Stimulated activated CD4-positive, alpha-beta T cell treated with anti-CD3 and anti-CD28 coated beads, Interleukin-2, amount 100 ng/mL, for 24 hours (primary cell): ENCODE measurements at places on chromosomes 6 and 20.
A peak's percentile ranks its signal among the peaks of the same experiment; 100 is the strongest.

DNA sequence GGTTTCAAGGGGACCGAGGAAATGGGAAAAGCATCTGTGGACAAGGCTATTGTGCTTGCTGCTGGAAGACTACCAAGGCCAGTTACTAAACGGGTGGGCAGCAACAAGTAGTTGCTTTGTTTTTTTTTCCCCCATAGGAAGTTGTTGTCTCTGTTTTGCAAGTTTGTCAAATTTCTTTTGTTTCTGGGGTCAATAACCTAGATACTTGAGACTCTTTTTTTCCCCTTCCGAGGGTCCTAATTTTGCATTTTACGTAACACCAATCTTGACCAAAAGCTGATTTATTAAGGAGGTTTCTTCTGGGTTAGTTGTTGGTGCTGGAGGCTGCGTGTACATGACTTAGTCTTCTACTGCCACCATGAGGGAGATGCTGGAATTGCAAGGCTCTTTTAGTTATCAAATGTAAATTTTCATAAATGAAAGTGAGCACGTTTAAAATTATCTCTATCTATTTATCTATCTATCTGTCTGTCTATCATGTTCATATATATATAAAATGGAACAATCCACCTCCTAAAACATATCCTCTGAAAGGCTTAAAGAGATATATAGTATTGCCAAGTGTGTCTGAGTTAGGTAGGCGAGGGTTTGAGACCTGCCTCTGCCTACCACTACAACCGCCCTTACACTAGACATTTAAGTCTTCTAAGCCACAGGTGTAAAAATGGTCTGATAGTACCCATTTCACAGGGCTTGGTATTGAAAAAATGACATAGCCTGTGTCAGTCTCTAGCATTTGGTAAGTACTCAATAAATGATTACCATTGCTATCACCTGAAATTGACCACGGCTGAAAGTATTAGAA is 60.2 kb downstream of the GCLC start:
- DNase-seq: peak; percentile 84

DNA sequence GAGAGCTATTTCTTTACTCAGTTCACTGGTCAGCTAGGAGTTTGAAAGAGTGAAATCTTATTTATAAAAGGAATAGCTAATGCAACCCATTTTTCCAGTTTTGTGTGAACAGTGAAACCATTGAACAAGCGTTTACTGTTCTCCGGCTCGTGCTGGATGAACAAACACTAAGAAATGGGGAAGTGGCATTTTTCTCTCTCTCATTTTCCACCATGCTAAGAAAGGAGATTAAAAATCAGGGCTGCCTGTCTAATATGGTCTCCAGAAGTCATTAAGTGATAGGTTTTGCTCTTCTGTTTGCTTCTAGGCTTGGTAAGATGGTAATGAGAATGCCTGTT is 774 bp upstream of the SFT2D1 start:
- DNase-seq: no peak

GRCh38 chr20:60506061-60506460 is 547.8 kb downstream of the CDH26 start:
- DNase-seq: no peak

DNA sequence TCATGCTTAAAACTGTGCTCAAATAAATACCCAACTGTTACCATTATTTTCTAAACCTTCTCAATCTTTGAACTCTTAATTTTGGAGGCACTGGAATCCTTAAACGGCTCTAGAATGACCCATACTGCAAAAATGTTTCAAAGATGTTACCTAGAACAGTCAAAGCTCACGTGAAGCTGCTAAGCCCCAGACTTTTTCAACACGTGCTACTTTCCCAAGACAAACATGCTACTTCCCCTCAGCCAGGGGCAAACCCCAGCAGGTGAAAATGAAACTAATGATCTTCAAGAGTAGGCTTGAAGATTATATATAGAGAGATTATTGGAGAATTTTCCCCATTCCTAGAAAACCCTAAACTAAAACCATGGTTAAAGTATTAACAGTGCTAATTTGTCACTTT is 28.1 kb downstream of the HUS1B start:
- no peak for DNase-seq

- no peak for DNase-seq
Measured at GRCh38 chr6:101534386-101534785, 140.9 kb downstream of the GRIK2 start.

DNA sequence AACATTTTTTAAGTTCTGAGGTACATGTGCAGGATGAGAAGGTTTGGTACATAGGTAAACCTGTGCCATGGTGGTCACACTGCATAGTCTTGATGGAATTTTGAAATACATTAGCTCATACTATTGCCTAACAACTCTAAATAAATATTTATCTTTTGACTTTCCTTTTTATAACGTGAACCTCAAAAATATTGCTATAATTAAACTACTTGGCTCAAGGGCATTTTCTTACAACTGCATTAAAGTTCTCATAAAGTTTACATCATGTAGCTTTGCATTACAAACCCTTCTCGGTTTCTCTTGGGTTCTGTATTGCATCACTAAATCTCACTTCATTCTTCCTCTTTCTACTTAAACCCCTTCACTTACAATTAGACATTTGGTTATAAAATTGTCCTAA is 636.0 kb upstream of the PTCHD4 start:
- no peak for DNase-seq

GRCh38 chr6:1739680-1740079 is 130.0 kb downstream of the FOXC1 start:
- DNase-seq: no peak

GRCh38 chr6:137989664-137990063 is 117.6 kb downstream of the PERP start:
- DNase-seq: no peak

GRCh38 chr6:139600919-139601475 is 226.5 kb upstream of the CITED2 start:
- no peak for DNase-seq

DNA sequence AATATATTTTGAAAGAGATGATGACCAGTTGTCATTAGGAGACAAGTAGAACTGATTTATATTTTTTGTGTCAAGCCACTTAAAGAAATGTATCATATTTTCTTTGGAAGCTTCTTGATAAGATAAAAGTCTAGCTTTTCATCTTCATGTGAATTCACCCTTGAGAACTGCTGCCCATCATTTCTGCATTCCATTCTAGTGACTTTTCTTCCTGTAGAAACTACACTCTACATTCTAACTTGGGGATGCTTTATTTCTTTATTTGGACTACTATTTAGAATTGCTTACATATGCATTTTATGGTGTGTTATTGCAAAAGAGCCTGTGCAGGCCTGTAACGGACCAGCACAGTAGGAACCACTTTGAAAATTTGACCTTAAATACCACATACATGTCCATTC is 335.0 kb upstream of the KCNQ5 start:
- DNase-seq: no peak

DNA sequence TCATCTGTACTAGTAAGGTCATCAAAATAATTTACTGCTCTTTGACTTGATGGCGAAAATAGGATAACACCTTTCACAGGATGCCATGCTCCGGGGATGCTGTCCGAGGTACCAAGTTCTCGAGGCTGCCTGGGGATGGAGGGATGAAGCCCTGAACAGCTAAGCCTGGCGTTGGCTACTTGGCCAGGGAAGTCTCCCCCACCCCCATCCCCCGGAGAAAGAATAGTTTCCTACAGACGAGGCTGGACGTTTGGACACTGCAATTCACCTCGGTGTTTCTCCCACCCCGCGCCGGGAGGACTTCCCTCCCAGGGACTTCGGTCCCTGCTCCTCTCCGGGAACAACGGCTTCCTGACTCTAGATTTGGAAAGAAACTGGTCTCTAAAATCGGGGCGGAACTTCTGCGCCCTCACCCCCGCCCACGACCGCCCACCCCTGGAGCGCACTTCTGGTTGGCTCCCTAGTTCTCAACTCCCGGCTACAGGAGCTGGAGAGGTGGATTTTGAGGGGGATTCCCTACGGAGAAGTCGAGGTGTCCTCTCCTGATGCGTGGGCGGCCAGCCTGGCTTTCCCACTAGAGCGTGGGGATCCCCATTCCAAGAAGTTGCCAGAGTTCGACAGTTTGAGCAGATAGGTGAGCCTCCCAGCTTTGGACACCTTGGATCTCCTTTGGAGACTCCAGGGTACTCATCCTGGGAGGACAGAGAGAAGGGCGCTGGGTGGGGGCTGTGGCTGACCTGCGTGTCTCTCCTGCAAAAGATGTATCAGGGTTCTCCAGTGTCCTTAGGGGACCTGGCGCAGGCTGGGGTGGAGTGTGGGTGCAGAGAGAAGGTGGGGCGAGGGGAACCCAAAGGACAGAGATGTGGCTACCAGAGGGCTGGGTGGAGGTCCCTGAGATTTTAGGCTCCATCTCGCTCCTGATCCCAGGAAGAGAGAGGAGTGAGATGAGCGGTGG is 1.1 kb downstream of the PCSK2 start:
- no peak for DNase-seq

- no peak for DNase-seq
Measured at GRCh38 chr6:143059663-143060353, 881 bp upstream of the AIG1 start.

GRCh38 chr20:51620432-51620831 is 77.9 kb upstream of the NFATC2 start:
- DNase-seq: no peak

- DNase-seq: no peak
Measured at GRCh38 chr6:40806256-40806864, 219.2 kb upstream of the LRFN2 start.

GRCh38 chr6:166849749-166850183 is 106.6 kb downstream of the RNASET2 start:
- DNase-seq: no peak

DNA sequence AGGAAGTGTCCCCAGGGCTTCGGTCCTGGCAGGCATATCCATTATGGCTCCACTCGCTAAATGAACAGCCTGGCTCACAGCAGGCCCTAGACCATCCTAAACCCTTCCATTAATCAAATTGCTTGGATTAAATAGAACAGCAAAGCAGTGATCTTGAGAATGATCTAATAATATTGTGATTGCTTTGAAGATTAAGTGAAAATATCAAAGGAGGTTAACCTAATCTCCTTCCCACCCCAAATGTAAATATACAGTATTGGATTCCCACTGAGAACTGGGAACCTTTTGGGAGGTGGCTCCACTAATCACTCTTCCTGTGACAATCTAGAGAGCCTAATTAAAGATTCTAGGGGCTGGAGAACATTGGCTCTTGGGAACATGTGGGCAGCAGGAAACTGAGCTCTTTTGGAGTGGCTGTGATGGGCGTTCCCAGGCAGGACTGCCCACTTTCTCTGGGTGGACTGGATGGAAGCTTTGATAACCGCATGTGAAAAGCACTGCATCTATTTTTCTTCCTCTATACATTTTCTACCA is 68.3 kb upstream of the FRMD1 start:
- no peak for DNase-seq

GRCh38 chr6:32973144-32974015 is 5.0 kb downstream of the BRD2 start:
- DNase-seq: peak; percentile 53

GRCh38 chr6:44833248-44833647 is 445.7 kb downstream of the CDC5L start:
- no peak for DNase-seq

GRCh38 chr6:33745548-33745947 is 1.2 kb downstream of the IP6K3 start:
- DNase-seq: no peak

- DNase-seq: peak; percentile 52
Measured at GRCh38 chr6:14754751-14755513, 490.9 kb upstream of the JARID2 start.

- DNase-seq: no peak
Measured at GRCh38 chr20:60211618-60212463, 253.6 kb downstream of the CDH26 start.

- no peak for DNase-seq
Measured at GRCh38 chr6:91521999-91522398, 935.1 kb upstream of the MAP3K7 start.

GRCh38 chr6:95614094-95614493 is 36.8 kb downstream of the MANEA start:
- no peak for DNase-seq

GRCh38 chr6:157182503-157183264 is 140.6 kb downstream of the TMEM242 start:
- DNase-seq: no peak

DNA sequence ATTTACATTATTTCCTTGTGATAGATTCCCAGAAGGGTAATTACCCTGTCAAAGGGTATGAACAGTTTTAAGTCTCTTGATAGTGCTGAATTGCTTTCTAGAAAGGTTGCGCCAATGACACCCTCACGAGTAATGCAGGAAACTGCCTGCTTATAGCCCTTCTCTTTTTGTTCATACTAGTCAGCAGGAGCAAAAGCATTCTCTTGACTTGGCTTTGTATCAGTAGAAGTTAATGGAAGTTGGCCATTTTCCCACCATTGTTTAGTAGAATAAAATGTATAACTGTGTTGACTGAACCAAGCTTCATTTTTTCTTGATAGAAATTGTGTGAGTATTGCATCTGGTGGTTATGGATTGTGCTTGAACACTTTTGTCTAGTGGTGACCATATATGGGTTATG is 100.1 kb downstream of the FARS2 start:
- no peak for DNase-seq

DNA sequence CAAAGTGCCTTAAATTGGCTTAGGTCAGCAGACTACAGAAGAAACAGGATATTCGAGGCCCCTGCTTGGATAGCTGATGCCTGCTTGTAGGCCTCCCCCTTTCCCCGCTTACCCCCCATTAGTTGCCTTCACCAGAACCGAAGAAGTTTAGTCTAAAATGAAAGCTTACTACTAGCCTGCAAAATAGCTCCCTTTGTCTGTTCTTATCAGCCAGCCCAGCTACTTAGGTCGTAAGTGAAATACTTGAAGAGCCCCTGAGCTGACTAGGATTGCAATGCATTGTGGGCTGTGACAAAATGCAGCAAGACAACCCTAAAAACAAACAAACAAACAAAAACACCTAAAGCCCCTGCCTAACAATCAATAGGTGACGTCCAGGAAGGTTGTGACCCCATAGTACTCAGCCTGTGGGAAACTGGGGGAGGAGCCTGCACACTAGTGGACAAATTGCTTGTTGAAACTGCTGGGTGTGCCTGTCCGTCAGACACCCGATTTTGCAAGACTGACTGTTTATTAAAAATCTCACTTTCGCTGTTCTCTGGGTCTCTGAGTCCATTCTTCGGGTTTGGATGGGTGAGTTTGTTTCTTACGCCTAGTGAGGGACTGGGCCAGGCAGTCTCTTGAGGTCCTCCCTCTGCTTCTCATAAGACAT is 105.0 kb upstream of the DUSP22 start:
- no peak for DNase-seq

GRCh38 chr6:106383573-106383972 is 23.1 kb downstream of the CRYBG1 start:
- DNase-seq: no peak

GRCh38 chr6:101445527-101445926 is 52.0 kb downstream of the GRIK2 start:
- no peak for DNase-seq
